Fibroblast of skin of left biceps (primary cell): ENCODE measurements at places on chromosomes 1 and 21.

DNA sequence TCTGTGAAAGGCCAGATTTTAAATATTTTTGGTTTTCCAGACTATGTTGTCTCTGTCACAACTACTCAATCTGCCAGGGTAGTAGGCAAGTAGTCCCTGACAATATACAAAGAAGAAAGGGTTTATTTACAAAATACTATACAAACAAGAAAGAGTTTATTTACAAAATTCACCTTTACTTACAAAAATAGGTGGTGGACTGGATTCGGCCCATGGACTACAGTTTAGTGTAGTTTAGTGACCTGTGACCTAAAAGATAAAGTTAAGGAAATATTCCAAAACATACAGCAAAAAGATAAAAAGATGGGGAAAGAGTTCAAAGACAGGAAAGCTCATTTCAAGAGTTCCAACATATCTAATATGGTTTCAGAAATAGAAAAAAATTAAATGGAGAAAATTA, 52.9 kb upstream of the MAP10 start:
- no peak for DNase-seq

GRCh38 chr1:10338047-10338446, 60.8 kb upstream of the PGD start:
- no peak for DNase-seq

DNA sequence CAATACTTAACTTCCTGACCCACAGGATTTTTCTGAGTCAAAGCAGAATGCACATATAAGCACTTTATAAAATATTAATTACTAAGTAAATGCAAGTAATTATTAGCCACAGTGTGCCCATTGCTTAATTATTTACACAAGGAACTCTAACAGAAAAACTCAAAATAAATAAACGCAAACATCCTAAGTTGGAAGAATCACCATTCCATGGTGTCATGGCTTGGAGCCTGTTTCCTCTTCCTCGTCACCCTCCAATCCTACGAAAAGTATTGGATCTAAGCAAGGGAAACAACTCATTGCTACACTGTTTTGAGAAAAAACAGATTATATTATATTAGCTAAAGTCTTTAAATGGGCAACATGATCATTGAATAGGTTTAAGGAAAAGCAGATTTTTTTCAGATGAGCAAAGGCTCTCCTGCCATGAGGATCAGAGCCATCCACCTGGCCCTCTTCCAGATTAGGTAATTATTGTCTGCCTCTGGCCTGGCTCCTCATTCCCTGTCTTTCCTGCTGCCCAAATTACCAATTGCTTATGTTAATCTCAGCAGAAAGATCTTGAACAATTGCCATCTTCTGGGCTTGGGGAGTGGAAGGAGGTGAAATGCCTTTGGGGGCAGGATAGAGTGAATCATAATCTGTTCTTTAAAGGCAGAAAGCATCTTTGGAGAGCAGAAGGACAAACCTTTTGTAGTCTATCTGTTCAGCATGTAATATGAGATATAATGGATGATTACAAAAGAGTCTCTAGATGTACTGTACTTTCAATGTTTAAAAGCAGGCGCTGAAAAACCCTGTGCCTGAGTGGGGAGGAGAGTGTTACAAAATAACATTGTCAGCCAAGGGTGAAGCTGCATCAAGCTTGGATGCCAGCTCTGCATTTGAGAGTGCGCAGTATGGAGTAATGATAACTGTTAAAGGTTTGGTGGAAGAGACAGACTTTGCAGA, 121.2 kb downstream of the DUSP10 start:
- no peak for DNase-seq

DNA sequence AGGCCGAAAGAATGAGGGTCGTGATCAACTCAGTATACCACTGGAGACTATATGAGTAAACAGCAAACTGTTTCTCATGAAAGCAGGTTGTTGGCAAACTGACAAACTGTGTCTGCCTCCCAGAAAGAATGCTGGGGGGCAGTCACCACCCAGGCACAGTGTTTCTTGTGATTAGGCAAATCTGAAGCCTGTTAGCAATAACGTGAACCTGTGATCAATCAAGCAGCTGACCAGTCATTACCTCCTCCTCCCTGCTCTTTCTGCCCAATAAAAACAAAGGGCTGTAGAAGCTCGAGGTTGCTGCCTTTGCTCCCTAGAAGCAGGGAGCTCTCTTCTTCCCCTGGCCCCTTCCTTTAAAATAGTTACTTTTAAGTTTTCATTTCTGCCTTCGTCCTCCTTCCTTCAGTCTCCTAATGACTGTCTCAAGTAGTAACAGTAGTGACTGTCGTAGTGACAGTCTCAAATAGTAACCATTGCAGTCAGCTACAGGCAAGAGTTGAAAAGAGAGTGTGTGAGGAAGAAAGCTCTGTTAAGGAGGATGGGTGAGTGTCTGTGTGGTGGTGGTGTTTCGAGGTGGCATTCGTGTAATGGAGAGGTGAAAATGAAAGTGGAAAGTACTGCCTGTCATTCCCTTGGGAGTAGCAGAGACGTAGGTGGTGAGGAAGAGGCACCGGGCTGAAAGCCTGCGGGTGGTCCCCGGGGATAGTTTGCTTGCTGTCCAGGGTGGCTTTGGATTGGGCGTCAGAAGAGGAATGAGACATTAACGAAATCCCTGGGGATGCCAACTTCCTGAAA, 14.5 kb downstream of the HHAT start:
- no peak for DNase-seq

- DNase-seq: no peak
These were observed 115.5 kb downstream of the KCNK2 start for GRCh38 chr1:215198021-215198420.

DNA sequence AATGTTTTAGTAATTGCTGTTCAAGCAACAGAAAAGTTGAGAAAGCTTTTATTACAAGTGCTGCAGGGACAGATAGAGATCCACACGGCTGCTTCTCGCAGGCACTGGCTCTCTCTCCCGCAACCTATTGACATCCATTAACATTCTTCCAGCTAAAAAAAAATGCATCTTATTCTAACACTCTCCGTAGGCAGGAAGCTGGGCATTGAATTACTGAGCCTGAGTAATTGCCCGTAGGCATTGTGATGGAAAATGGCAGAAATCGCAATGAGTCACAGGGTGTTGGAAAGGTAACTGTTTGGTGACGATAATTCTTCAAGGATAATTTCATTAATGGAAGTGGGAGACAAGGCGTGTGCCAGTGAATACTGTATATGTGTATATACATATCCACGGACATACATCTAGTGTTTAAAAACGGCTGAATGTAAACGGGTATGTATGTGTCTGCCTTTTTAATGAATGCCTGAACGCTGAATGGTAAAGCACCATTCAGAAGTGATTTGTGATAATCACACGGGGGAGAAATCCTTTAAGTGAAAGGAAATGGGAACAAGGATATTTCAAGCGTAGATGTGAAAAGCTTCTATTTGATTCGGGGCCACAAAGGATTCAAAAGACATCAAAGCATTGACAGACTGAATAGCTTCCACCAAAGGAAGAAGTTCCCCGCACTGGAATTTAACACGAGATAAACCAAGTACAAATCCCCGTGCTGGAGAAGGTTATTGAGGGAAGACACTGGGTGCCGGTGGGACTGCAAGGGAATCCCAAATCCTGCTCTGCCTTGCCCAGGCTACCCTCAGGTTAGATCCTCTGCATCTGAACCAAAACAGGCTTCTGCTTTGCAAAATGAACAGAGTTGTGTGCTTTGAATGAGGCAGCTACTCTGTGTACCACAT, 567.2 kb downstream of the NPHP4 start:
- DNase-seq: no peak

- no peak for DNase-seq
These were observed 4.4 kb downstream of the MAP3K21 start for GRCh38 chr1:233331676-233332519.

DNA sequence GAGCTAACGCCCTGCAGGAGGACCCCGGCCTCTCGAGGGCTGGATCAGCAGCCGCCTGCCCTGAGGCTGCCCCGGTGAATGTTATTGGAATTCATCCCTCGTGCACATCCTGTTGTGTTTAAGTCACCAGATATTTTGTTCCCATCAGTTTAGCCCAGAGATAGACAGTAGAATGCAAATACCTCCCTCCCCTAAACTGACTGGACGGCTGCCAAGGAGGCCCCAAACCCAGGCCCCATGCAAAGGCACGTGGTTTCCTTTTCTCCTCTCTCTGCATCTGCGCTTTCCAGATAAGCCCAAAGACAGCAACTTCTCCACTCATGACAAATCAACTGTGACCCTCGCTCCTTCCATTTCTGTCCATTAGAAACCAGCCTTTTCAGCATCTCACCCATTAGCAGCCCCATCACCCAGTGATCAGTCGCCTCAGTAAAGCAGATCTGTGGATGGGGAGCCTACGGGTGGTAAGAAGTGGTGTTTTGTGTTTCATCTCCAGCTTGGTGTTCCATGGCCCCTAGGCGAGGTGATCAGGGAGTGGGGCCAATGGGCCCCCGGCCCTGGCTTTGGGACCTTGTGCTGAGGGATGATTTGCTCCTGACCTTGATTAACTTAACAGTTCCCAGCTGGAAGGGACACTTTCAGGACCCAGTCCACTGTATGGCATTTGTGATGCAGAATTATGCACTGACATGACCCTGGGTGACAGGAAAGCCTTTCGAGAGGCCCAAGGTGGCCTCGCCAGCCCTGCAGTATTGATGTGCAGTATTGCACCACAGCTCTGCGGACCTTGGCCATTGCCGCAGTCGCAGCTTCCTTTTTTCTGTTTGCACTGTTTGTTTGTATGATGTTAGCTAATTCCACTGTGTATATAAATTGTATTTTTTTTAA, 5.2 kb downstream of the NPPA start:
- DNase-seq: no peak

DNA sequence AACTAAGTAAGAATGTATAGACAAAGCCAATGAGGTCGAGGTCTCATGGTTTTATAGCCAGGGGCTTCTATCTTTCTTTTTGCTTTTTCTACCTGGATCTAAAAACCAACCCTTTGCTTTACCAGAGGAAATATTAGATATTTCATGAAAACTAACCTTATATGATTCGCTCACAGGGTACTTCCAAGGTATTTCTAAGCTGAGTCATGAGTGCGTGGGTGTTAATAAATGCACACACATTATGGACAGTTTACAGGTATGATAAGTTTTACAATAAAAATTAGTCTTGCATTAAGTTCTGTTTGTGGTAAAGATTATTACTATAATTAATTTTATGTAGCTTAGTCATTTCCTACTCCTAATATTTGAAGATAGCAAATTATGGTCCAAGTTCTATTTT, 217.2 kb downstream of the CHRM3 start:
- DNase-seq: no peak

DNA sequence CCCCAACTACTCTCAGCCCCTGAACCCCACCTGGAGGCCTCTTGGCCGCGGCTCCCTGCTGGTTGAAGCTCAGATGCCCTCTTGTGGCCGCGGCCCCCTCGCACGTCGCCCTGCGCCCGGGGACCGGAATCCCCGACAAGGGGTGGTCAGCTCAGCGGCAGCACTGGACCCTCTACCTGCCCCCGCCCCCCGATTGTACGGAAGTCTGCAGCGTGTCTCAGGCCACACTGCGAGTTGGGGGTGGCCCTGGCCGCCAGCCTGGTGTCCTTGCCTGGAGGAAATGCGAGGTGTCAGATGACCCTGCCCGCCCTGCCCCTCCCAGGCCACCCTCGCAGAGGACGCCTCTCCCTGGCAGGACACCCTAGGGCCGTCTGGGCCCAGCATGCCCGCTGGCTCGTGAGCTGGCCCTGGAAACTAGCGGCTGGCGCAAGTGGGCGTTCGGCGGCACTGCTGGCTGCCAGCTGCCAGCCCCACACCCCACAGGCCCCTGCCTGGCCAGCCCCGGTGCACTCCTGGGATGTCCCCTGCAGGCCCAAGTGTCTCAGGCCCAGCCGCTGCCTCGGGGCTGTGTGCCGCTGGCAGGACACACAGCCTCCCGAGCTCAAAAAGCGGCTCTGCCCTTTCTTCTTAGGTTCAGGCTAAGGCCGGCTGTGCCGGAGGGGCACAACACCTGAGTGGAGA, 60.8 kb downstream of the EDN2 start:
- DNase-seq: no peak

GRCh38 chr21:35400233-35400939, 351.3 kb upstream of the RUNX1 start:
- peak; percentile 31 for DNase-seq

GRCh38 chr1:60547821-60548220, 474.3 kb upstream of the C1orf87 start:
- no peak for DNase-seq

DNA sequence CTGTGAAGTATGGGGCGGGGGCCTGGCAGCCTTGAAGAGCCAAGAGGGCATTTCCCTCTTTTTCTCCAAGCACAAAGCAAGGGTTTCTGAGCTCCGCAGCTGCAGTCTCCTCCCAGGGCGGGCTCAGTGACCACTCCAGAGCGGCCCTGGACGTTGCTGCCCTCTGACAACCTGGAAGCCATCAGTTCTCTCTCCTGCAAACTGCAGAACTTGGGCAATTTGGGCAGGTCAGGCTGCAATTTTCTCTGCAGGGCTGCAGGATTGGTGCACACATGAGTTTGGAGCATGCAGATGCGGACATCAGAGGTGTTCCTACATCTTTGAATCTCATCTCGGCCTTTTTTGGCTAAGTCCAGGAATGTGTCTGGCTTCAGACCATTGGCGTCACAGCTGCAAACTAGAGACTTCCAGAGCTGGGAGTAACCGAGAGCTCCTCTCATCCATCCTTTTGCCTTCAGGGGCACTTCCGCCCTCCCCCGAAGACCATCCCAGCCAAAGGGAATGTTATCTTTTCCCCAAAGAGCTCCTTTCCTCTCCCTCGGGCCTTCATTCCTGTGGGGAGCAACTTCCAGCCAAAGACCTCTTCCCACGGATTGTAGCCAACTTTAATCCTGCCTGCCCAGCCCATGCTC, 139.6 kb upstream of the WNT4 start:
- DNase-seq: no peak

DNA sequence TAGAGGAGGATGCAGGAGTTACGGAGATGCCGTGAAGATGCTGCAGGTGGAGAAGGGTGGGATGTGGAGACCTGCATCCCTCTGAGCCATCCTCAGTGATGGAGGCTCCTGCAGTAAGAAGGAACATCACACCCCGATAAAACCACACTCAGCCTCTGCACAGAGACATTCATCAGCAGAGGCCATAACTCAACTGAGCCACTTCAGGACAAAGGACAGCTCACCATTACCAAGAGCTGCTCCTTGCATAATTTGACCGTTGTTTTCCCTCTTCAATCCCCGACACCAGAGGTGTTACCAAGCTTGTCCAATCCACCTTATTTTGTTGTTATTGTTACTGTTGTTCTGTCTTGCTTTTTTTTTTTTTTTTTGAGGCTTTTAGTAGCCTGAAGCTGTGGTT, 543.9 kb downstream of the AJAP1 start:
- no peak for DNase-seq
